Colonic mucosa (tissue), 4 donors: ENCODE measurements at places on chromosomes 12 and 14.

GRCh38 chr12:66753810-66754209 is 74.9 kb upstream of the GRIP1 start:
- no peak for DNase-seq
- H3K4me3 ChIP-seq: no peak overlapping the region
- H3K36me3 ChIP-seq: no peaks in the 10 kb centered on the region
- H3K4me1 ChIP-seq: no peaks in the 10 kb centered on the region

DNA sequence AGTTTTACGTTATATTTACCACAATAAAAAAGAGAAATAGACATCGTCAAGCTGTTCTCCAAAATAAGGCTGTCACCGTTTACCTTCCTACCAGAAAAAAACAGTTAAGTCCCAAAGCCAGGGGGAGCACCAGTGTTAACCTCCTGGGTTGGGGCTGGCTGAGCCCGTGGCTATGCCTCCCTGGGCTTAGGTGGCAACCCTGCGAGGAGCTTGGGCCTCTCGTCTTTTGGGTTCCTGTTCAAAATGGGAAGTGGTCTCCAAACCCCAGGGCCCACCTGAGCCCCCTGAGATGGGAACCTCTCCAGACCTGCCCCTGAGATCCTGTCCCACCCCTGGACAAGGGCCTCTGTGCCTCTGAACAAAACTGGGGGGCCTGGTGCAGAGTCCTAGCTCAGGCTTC is 22.9 kb downstream of the PACS2 start:
- no peak overlapping the region for H3K4me3 ChIP-seq
- no peaks in the 10 kb centered on the region for H3K27me3 ChIP-seq
- H3K27ac ChIP-seq: no peak overlapping the region
- H3K36me3 ChIP-seq: no peaks in the 10 kb centered on the region
- no peaks in the 10 kb centered on the region for H3K4me1 ChIP-seq
- DNase-seq: no peak

DNA sequence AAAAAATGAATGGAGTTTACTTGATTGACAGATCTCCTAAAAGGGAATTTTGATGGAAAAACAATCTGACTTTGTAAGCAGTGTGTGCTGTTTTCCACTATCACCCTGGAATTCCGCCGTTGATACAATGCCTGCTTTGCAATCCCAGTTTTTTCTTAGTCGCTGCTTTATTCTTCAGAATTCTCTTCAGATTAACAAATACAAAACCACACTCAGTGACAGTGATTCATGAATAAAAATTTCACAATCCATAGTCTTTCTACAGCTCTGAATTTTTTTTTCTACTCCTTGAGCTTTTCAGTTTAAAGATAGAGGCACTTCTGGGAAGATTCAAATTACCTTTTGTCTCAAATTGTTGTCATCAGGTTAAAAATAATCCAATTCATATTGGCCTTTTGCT is 44.6 kb upstream of the KITLG start:
- no peak overlapping the region for H3K4me3 ChIP-seq
- H3K27ac ChIP-seq: no peak overlapping the region
- H3K4me1 ChIP-seq: no peaks in the 10 kb centered on the region

GRCh38 chr12:96084624-96085023 is 49.2 kb upstream of the LTA4H start:
- no peak overlapping the region for H3K27ac ChIP-seq
- no peak for DNase-seq
- no peaks in the 10 kb centered on the region for H3K4me1 ChIP-seq
- no peaks in the 10 kb centered on the region for H3K36me3 ChIP-seq
- H3K27me3 ChIP-seq: no peaks in the 10 kb centered on the region

DNA sequence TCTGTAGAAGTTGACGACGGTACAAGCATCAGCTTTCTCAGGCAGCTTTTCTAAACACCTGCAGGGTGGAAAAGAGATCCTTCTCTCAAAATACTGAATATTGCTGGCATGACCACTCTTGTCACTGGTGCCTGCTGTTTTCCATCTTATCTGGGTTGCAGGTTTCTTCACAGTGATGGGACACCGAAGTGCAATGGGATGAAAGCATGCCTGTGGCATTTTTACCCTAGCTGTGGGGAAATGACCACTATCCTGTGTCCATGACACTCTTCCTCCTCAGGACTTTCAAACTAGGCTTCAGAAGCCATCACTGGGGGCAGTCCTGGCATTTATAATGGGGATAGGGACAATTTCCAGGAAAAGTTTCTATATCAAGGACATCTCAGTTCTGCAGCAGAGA is 98.5 kb downstream of the ETV6 start:
- H3K27ac ChIP-seq: no peak overlapping the region
- H3K27me3 ChIP-seq: no peaks in the 10 kb centered on the region
- H3K4me1 ChIP-seq: peaks cover 13% of the 10 kb centered on the region

DNA sequence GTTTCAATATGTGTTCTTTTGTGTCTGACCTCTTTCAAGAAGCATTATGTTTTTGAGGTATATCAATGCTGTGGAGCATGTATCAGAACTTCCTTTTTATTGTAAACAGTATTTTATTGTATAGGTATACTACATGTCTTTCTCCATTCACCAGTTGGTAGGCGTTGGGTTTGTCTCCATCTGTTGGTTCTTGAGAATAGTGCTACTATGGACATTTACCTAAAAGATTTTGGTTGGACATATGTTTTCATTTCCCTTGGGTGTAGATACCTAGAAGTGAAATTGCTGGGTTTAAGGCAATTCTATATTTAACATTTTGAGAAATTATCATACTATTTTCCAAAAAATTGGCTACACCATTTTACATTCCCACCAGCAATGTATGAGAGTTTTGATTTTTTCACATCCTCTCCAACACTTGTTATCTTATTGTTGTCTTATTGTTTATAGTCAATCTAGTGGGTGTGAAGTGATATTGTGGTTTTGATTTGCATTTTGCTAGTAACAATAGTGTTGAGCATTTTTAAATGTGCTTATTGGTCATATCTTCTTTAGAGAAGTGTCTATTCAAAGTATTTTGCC is 409.2 kb downstream of the IPO8 start:
- no peaks in the 10 kb centered on the region for H3K27me3 ChIP-seq
- no peak overlapping the region for H3K27ac ChIP-seq
- no peaks in the 10 kb centered on the region for H3K36me3 ChIP-seq
- H3K4me3 ChIP-seq: no peak overlapping the region
- no peak for DNase-seq

GRCh38 chr12:6085841-6086240 is 38.6 kb downstream of the VWF start:
- no peaks in the 10 kb centered on the region for H3K27me3 ChIP-seq
- no peaks in the 10 kb centered on the region for H3K36me3 ChIP-seq
- no peak for DNase-seq
- H3K4me1 ChIP-seq: no peaks in the 10 kb centered on the region

DNA sequence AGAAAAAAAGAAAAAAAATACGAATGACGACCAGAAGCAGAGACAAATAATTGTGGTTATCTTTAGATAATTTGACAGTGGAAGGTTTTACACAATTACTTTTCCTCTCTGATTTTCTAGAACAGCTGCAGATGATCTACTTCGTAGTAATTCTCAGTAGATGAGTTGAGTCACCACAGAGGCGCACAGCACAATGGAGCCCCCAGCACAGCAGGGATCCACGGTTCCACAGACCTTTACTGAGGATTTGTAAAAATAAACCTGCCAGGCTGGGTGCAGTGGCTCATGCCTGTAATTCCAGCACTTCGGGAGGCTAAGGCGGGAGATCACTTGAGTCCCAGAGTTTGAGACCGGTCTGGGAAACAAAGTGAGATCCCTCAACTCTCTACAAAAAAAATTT is 29.3 kb downstream of the AMN start:
- H3K27me3 ChIP-seq: no peaks in the 10 kb centered on the region
- H3K36me3 ChIP-seq: peaks cover 28% of the 10 kb centered on the region
- H3K4me1 ChIP-seq: no peaks in the 10 kb centered on the region
- no peak overlapping the region for H3K4me3 ChIP-seq

DNA sequence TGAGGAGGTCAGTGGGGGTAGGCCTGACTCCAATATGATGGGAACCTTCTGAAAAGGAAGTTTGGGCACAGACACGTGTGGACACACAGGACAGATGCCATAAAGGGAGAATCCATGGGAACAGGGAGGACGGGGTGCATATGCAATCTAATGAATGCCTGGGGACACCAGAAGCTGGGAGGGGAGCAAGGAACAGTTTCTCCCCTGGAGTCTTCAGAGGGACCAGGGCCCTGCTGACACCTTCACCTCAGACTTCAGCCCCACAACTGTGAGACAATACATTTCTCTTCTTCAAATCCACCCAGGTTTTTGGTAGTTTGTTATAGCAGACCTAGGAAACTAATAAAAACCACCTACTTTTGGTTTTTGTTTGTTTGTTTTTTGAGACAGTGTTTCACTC is 35.2 kb upstream of the CLIP1 start:
- H3K4me3 ChIP-seq: no peak overlapping the region
- no peaks in the 10 kb centered on the region for H3K36me3 ChIP-seq
- no peak overlapping the region for H3K27ac ChIP-seq
- H3K4me1 ChIP-seq: peaks cover 4% of the 10 kb centered on the region
- DNase-seq: no peak

DNA sequence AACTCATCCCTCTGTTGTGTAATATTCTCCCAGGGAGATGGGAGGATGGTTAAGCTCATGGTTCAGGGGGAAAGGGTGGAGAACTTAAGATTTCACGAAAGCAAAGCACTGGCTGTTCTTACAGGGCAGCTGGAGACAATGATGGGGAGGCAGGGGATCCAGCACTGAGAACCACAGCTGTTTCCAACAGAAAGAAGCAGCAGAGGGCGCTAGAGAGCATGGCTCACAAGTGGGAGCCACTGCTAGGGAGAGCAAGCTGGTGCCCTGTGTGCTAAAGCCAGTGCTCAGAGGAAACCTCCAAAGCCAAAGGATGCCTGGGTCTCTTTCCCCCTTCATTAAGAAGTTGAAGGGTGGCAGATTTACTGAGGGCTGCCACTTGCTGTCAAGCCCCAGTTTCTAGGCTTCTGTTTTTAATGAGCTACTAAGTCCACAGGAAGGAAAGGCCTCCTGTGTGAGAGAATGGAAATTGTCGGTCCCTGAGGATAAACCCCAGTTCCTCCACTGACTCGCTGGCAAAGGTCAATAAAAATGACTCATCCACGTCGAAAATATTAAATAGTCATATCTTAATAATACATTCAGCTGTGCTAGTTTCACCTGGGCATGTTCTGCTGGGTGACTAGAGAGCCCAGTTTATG is 199.7 kb downstream of the ANO2 start:
- H3K4me3 ChIP-seq: no peak overlapping the region
- no peaks in the 10 kb centered on the region for H3K36me3 ChIP-seq
- H3K27me3 ChIP-seq: no peaks in the 10 kb centered on the region
- no peaks in the 10 kb centered on the region for H3K4me1 ChIP-seq

- H3K4me1 ChIP-seq: no peaks in the 10 kb centered on the region
- no peak overlapping the region for H3K4me3 ChIP-seq
- no peak overlapping the region for H3K27ac ChIP-seq
- no peaks in the 10 kb centered on the region for H3K27me3 ChIP-seq
- DNase-seq: no peak
Observed at GRCh38 chr14:63848890-63849289, 3.9 kb upstream of the SYNE2 start.

GRCh38 chr14:73014105-73014504 is 12.8 kb downstream of the ZFYVE1 start:
- no peak overlapping the region for H3K4me3 ChIP-seq
- H3K36me3 ChIP-seq: no peaks in the 10 kb centered on the region
- peaks cover 3% of the 10 kb centered on the region for H3K4me1 ChIP-seq
- H3K27me3 ChIP-seq: no peaks in the 10 kb centered on the region
- H3K27ac ChIP-seq: no peak overlapping the region

- no peaks in the 10 kb centered on the region for H3K36me3 ChIP-seq
- H3K4me1 ChIP-seq: no peaks in the 10 kb centered on the region
- peak overlapping the region; percentile 89 for H3K27ac ChIP-seq
- no peak for DNase-seq
- H3K27me3 ChIP-seq: no peaks in the 10 kb centered on the region
Observed at GRCh38 chr14:34436118-34436905, 25.7 kb downstream of the SPTSSA start.

GRCh38 chr12:45794422-45794821 is 64.9 kb downstream of the ARID2 start:
- no peak for DNase-seq
- H3K27me3 ChIP-seq: no peaks in the 10 kb centered on the region
- no peak overlapping the region for H3K27ac ChIP-seq
- no peaks in the 10 kb centered on the region for H3K36me3 ChIP-seq
- H3K4me3 ChIP-seq: no peak overlapping the region

DNA sequence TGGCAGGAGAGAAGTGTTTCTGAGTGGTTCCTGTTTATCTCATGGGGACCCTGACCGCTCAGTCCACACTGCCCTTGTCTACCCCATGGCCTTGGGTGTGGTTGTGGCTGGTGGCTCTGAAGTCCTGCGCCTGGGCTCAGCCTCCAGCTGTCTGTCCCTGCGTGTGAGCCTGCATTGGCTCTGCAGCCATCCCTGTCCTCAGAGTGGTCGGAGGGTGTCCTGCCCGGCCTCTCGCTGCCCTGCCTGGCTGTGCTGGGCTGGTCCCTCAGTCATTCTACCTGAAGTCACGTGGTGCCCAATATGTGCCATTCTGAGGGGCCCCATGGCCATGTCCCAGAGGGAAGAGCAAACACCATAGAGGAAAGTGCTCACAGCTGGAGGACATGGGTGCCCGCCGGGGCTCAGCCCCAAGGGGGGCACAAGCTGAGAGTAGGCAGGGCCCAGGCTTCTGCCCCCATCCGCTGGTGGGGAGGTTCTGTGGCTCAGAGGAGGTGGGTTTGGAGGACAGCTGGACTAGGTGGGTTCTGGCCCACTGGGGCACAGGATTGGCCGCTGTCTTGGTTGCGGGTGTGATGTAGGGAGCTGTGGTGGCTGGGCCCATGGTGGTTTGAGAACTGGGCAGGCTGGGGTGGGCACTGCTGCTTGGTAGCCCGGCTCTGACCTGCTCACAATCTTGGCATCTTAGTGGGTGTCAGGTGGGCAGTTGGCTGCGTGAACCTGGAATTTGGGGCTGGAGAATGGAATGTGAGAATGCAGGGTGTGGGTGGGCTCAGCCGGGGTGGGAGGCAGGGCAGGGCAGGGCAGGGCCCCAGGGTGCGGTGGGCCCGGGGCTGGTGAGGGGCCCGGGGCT is 11.6 kb downstream of the TEDC1 start:
- H3K27me3 ChIP-seq: no peaks in the 10 kb centered on the region
- no peak overlapping the region for H3K27ac ChIP-seq
- DNase-seq: no peak
- H3K36me3 ChIP-seq: no peaks in the 10 kb centered on the region

- H3K27me3 ChIP-seq: no peaks in the 10 kb centered on the region
- no peak overlapping the region for H3K27ac ChIP-seq
- H3K4me3 ChIP-seq: no peak overlapping the region
- no peak for DNase-seq
- H3K36me3 ChIP-seq: no peaks in the 10 kb centered on the region
Observed at GRCh38 chr14:44988694-44989093, 26.7 kb downstream of the TOGARAM1 start.

- H3K27ac ChIP-seq: no peak overlapping the region
- H3K27me3 ChIP-seq: no peaks in the 10 kb centered on the region
- no peak for DNase-seq
- H3K4me3 ChIP-seq: no peak overlapping the region
- no peaks in the 10 kb centered on the region for H3K36me3 ChIP-seq
Observed at GRCh38 chr14:90495357-90496276, 98.8 kb downstream of the CALM1 start.
